ENCODE measurements at places on chromosomes 2 and 18.

- no peak for DNase-seq
These were observed 217.0 kb upstream of the PIEZO2 start for GRCh38 chr18:11366410-11366809.

GRCh38 chr2:212177724-212178123 lies 360.9 kb downstream of the ERBB4 start:
- DNase-seq = no peak

DNA sequence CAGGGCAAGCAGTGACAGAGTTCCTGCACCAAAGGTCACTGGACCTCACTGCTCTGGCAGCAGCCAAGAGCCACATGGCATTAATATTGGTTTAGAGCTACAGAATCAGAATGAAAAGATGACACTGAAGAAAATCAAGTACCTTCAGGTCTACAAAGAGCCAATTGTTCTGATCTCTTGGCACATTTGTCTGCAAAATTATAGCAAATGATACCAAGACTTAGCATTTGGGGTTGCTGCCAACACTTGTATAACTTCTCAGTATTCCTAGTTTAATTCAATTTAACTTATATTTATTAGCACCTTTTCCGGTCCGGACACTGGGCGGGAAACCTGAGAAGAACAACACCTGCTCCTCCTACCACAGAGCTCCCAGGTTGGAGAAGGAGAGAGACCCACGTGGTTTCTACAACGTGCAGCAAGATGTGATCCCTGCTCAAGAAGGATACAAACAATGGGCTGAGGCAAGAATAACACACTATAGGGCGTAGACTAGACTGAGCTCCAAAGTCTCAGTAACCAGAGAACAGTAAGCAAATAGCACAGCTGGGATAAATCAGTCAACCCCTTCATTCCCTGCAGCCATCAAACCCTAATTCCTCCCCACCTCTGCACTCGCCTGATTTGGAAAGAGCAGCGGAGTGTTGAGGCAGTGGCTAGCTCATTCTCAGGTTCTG lies 2.4 kb downstream of the LRRC30 start:
- DNase-seq = no peak

GRCh38 chr2:12271589-12271984 lies 445.1 kb upstream of the TRIB2 start:
- no peak for DNase-seq

GRCh38 chr18:35717182-35717581 lies 135.6 kb downstream of the GALNT1 start:
- no peak for DNase-seq

DNA sequence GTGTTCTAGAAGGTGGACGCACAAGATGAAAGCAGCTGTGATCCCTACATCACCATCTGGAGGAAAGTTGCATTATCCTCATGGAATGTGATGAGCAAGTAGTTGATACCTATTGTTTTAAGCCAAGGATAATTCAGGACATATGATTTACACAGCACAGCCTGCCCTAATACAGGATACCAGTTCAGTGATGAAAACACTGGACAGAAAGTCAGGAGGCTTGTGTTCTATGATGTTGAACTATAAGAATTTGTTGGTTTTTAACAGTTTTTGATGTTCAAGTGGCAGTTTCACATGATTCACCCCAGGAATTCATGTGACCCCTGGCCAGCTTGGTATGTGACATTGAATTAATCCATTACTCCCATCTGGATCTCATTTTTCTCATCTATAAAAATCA lies 6.2 kb upstream of the CHST10 start:
- DNase-seq = no peak

GRCh38 chr2:138724327-138724726 lies 55.9 kb downstream of the NXPH2 start:
- DNase-seq = no peak

GRCh38 chr2:8232871-8233270 lies 449.0 kb upstream of the ID2 start:
- no peak for DNase-seq

DNA sequence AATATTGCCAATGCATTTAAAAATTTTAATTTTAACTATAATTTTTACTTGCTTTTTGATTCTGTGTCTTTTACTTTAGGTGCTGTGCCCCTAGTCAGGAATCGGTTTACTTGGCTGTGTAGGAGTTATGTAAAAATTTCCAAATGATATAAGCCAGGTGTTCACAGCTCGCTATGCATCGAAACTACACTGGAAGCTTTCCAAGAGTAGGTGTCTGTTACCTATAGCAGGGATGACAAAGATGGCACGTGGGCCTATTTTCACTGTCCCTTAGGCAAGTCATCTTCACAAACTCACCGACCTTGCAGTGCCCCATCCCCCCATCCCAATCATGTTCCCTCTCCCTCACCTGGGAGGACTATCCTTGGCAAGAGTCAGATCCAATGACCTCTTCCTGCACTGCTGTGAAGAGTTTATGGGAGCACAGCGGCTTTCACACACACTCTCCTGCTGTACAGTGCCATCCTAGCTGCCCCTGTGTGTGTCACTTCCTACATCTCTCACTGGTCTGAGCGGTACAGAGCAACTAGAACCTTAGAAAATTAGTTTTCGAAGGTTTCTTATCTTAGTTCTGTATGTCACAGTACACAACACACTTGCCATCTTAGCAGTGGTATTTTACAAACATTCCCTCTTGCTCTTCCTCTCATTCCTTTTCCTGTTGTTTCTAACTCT lies 49.2 kb upstream of the NAB1 start:
- no peak for DNase-seq

DNA sequence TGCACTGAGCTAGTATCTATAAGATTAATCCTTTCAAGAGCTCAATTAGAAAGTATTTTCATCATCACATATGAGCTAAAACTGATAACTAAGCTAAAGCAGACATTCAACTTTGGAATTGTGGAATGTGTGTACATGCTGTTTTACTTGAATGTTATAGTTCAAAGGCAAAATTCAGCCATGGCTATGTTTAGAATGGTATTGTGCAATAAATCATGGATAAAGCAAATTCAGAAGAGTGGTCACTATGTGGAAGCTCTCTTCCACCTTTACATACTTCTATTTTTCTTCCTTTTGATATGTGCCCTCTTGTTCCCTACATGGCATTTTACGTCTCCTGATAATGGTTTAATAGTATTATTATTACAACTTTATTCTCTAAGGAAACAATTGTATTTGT lies 1366.3 kb upstream of the LRRTM1 start:
- DNase-seq = no peak

DNA sequence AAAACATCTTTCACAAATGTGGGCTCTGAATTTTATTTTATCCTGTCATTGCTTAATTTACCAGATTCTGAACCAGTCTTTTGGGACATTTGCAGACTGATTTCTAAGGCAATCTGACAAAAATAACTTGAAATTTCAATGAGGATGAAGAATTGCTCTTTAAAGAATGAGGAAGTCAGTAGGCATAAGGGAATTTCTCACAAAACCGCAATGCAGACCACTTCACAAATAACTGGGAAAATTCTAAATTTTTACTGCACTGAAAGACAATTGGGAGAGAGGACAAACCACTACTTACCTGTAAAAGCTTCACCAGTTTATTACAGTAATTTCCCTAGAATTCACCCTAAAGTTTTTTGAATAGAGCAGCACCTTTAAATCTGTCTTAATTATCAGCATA lies 736.3 kb downstream of the NRXN1 start:
- no peak for DNase-seq

GRCh38 chr2:190458352-190459107 lies 50.4 kb downstream of the MFSD6 start:
- DNase-seq = no peak

DNA sequence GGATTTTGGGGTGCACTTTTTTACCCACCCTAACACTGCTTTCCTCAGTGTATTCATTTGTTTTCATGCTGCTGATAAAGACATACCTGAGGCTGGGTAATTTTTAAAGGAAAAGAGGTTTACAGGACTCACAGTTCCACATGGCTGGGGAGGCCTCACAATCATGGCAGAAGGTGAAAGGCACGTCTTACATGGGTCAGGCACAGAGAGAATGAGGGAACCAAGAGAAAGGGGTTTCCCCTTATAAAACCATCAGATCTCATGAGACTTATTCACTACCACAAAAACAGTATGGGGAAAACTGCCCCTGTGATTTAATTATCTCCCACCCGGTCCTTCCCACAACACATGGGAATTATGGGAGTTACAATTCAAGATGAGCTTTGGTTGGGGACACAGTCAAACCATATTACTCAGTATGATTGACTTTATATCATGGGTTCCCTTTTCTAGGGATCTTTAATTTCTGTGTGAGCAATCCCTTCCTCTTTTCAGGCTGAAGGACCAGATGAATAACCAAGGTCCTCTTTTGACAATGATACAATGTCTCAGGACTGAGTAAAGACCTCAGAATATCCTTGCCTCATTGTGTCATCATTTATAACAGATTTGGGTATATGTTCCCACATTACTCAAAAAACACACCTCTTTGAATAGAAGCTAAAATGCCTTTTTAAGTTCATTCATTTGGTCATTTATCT lies 100.1 kb upstream of the TRIB2 start:
- no peak for DNase-seq
